ENCODE measurements at places on chromosomes 5 and 9.
A peak's percentile ranks its signal among the peaks of the same experiment; 100 is the strongest.

- DNase-seq: no peak
Measured at GRCh38 chr5:174071484-174071883, 26.0 kb downstream of the NSG2 start.

- DNase-seq: no peak
Measured at GRCh38 chr5:8923526-8923925, 622.3 kb downstream of the SEMA5A start.

DNA sequence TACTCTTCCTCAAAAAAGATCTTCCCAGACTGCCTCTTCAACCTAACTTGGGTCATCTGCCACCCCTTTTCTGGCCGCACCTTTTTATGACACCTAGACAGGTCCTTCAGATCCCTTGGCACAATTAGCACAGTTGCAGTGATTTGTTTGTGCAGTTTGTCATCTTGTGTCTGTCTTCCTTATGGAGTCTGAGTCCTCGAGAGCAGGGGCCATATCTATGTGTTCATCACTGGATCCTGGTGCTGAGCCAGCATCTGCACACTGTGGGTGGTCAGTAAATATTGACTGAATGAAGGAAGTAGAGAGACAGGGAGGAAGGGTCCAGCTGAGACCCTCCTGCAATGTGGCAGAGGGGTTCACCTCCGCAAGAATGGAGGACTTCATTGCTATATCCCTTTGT, 14.4 kb downstream of the ERGIC1 start:
- no peak for DNase-seq

- DNase-seq: peak; percentile 60
Measured at GRCh38 chr5:62354028-62354874, 48.2 kb downstream of the KIF2A start.

DNA sequence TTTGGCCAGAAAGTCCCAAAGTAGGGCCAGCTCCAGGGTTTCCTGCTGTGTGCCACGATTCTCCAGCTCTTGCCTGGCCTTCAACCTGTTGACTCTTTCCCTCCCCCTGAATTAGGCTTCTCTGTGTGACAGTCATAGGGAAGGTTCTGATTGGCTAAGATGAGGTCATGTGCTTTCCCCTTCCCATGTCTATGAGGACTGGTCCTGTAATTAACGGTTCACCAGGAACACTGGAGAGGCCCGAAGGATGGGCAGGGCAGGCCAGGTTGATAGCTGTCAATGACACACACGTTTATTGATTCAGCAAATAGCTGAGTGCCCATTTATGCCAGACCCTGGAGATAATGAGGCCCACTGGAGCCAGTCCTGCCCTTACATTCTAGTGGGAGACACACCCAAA, 9.0 kb upstream of the PRR7 start:
- no peak for DNase-seq

DNA sequence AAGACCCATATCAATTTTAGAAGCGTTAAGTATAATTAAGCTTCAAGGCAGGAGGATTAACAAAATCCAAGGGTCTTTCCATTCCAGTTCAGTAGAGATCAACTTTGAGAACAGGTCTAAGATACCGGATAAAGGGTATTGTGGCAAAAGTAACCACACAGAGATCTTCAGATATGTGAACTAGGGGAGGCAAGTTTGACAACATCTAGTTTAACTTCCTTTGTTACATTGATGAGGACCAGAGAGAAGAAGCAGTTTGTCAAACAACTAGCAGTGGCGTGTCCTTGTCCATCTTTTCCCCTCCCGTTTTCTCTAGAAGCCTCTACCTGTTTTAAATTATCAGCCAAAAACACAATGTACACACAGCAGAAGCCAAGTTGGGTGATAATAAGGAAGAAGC, 8.6 kb downstream of the SLC36A2 start:
- DNase-seq: no peak

GRCh38 chr9:128375865-128376264, 4.7 kb downstream of the URM1 start:
- no peak for DNase-seq

DNA sequence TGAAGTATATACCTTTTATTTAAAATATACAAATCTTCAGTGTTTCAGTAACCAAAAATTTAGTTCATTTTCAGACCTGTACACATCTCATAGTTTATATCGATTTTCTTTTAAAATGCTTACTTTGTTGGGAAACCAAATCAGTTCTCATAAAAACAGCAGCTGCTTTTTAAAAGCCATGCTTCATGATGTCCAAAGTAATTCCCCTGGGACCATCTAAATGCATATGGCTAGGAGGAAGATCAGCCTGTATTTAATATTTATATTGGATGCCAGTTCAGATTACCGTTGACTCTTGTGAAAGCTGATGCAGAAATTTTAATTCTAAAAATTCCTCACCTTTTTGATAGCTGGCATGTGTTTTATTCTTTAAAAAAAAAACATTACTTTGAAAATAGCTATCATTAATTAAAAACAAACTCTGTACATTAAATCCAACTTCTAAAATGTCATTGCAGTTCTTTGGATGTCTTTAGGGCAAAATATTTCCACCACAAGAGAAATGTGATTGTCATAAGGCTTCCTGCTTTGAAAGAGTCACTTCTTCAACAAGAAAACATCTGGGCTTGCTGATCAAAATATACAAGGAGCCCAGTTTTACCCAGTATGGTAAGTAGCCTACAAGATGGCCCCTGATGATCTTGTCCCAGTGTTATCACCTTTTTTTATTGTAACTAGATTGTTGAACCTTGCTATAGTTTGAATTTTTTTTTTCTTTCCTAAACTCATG, 1242.9 kb upstream of the CDH6 start:
- no peak for DNase-seq

DNA sequence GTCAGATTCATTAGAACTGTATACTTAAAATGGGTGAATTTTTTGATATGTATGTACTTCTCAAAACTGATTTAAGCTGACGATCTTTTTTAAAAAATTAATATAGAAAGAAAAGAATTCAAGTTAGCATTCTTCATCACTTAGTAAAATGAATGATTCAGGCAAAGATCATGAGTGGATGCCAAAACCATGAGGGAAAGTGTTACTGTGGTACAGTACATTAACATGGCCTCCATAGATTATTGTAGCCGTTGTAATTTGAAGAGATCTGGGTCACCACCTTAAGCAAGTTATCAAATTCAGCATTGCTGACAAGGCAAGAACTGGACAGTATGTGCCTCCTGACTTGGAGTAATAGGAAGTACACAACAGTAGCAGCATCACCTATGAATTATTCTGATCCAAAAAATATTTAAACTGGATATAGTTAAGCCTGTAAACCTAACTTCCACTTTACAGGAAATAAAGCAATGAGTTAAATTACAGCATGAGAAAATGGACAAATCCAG, 29.7 kb downstream of the C9orf85 start:
- DNase-seq: no peak

- no peak for DNase-seq
Measured at GRCh38 chr5:95857185-95857945, 34.8 kb upstream of the GLRX start.

GRCh38 chr5:169695919-169696490, 58.9 kb downstream of the DOCK2 start:
- no peak for DNase-seq

DNA sequence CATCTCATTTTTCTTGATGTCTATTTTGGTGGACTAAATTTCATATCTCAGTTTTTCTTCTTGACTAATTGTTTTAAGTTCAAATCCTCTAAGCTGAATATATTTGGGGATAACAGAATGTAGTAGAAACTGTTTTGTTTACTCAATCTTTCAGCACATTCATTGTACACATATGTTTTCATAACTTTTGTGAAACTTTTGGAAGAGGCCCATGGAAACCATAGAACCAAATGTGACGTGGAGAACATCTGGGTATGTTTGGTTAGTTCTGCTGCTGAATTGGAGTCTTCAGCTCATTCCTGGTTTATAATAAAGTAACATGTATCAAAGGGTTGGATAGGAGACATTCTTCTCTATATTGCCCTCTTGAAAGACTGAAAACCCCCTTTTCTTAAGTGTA, 88.4 kb downstream of the CCDC171 start:
- DNase-seq: no peak

DNA sequence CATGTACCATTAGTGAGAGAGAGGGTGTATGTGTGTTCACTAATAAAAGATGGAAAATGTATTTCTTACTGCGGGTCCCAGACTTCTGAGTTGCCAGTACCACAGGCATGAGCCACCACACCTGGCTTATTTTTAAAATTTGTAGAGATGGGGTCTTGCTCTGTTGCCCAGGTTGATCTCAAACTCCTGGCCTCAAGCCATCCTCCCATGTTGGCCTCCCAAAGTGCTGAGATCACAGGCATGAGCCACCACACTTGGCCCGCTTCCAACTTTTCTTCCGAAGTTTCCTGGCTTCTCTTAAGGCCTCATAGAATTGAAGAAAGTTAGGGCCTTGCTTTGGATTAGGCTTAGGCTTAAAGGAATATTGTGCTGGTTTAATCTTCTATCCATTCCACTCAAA, 40.4 kb upstream of the F2RL2 start:
- DNase-seq: no peak

DNA sequence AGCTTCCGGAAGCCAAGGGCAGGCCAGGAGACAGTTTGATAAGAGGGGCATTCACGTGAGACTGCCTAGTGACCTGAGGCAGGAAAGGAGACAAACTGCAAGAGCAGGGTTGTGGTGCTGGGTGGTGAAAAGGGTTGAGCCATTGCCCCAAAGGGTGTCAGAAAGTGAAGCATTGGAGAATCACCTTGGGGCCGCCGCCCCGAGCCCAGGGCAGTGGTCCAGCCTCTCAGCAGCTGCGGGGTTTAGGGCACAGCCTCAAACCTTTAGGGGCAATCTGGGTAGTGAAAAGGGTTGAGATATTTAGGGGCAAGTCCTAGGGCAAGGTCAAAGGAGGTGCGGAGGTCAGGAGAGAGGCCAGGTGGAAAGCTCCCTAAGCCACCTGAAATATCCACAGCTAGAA, 10.4 kb upstream of the ANKRD33B start:
- no peak for DNase-seq

Measured in COR-L47 (cell line).